HepG2 (cell line): ENCODE measurements at places on chromosomes 4 and X. TPM values are rescaled to one million over a fixed set of nuclear protein-coding genes. Genes with fewer than 3 reads are reported as not detected.

- H3K27me3 ChIP-seq, result no peaks in the 10 kb centered on the region
- no peak overlapping the region for H3K27ac ChIP-seq
- no peak overlapping the region for H3K4me3 ChIP-seq
- no peaks in the 10 kb centered on the region for H3K4me1 ChIP-seq
Measured at GRCh38 chr4:176090115-176090514, 24.5 kb downstream of the WDR17 start.

- no peaks in the 10 kb centered on the region for H3K4me1 ChIP-seq
- H3K27me3 ChIP-seq, result no peaks in the 10 kb centered on the region
- no peaks in the 10 kb centered on the region for H3K36me3 ChIP-seq
- no peak overlapping the region for H3K4me3 ChIP-seq
- no peak for DNase-seq
Measured at GRCh38 chr4:184587701-184588100, 61.5 kb downstream of the CASP3 start.

GRCh38 chrX:38183596-38183995 is 37.1 kb downstream of the SRPX start:
- DNase-seq, result no peak
- no peaks in the 10 kb centered on the region for H3K27me3 ChIP-seq
- no peaks in the 10 kb centered on the region for H3K4me1 ChIP-seq

GRCh38 chr4:82276332-82276640 is 97.5 kb downstream of the HNRNPD start:
- H3K36me3 ChIP-seq, result no peaks in the 10 kb centered on the region
- DNase-seq, result no peak
- no peak overlapping the region for H3K4me3 ChIP-seq
- no peaks in the 10 kb centered on the region for H3K27me3 ChIP-seq
- peaks cover 25% of the 10 kb centered on the region for H3K4me1 ChIP-seq

GRCh38 chr4:60934566-60935295 is 265.4 kb upstream of the ADGRL3 start:
- H3K4me3 ChIP-seq, result no peak overlapping the region
- H3K27me3 ChIP-seq, result no peaks in the 10 kb centered on the region
- no peak for DNase-seq

- peak overlapping the region; percentile 93 for H3K27ac ChIP-seq
- no peaks in the 10 kb centered on the region for H3K36me3 ChIP-seq
- peak overlapping the region; percentile 22 for H3K4me3 ChIP-seq
- no peaks in the 10 kb centered on the region for H3K27me3 ChIP-seq
- peak; percentile 12 for DNase-seq
Measured at GRCh38 chr4:68734095-68734494, 63.6 kb upstream of the UGT2B15 start.

FAM236B gene
- polyA plus RNA-seq, result not detected in 2 replicates
